ENCODE measurements at places on chromosomes 5 and 9.

DNA sequence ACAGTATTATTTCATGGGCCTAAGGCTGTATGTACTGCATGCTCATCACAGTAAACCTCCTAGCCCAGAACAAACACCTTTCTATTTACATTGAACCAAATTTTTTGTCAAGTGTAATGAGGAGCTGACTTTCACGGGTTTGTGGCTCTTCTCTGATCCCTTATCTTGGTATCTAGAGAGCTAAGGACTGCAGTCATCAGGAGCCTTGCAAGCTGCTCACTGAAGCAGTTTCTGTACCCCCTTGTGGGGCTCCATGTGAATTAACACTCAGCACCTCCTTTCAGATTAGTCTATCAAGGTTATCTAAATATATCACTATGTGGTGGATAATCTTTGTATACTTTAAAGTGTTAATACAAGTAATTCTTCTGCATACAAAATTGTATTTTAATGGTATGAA lies 108.2 kb downstream of the AUH start:
- DNase-seq: no peak

DNA sequence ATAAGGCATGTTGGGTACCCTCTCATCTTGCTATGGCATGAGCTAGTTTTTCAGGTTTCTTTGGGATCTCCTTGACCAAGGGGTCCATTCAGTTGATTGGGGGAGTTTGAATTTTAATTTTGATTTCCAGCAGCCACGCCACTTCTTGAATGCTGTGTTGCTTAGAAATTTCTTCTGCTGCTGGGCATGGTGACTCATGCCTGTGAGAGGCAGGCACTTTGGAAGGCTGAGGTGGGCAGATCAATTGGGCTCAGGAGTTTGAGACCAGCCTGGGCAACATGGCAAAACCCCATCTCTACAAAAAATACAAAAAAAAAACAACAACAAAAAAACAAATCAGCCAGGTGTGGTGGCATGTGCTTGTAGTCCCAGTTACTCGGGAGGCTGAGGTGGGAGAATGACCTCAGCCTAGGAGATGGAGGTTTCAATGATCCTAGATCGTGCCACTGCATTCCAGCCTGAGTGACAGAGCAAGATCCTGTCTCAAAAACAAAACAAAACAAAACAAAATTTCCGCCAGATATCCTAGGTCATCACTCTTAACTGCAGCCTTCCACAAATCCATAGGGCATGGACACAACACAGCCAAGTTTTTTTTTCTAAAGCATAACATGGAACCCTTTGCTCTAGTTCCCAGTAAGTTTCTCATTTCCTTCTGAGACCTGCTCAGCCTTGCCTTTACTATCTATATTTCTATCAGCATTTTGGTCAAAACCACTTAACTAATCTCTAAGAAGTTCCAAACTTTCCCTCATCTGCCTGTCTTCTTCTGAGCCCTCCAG lies 17.7 kb downstream of the TMC1 start:
- DNase-seq: no peak

DNA sequence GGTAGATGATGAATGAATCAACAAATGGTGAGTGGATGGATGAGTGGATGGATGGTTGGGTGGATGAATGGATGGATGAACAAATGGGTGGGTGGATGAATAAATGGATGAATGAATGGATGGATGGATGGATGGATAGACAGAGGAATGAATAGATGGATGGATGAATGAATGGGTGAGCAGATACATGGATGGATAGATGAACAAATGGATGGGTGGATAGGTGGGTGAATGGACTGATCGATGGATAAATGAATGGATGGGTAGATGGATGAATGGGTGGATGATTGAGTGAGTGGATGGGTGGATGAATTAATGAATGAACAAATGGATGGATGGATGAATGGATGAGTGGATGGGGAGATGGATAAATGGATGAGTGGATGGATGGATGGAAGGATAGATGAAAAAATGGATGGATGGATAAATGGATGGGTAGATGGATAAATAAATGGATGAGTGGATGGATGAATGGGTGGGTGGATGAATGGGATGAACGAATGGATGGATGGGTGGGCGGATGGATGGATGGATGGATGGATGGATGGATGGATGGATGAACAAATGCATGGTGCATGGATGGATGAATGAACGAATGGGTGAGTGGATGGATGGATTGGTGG lies 85.7 kb downstream of the PHF2 start:
- DNase-seq: no peak

DNA sequence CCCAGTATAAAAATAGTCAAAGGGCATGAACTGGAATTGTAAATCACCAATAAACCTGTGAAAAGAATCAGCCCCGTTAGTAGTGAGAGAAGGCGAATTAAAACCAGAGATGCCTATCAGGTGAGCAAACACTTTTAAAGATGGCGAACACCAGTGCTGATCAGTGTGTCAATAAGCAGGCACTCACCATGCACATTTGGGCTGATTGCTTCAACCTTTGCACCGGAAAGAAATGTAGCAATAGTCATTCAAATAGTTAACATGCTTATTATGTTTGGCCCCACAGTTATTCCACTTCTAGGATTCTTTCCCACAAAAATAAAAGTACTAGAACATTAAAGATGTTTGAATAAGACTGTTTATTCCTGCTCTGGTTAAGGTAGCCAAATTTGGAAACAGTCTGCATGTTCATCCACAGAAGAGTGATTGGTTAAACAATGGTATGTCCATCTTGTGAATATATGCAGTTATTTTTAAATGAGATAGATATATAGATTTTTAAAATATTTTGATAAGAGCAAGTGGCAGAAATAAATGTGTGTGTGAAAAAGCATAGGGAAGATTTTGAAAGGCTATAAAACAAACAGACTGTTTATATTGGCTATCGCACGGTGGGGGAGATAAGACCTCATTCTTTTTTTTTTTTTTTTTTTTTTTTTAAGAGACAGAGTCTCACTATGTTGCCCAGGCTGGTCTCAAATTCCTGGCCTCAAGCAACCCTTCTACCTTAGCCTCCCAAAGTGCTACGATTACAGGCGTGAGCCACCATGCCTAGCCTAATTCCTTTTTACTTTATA lies 112.2 kb downstream of the PIP5K1B start:
- DNase-seq: no peak

GRCh38 chr9:133682818-133683585 lies 46.8 kb downstream of the DBH start:
- no peak for DNase-seq

GRCh38 chr5:59547731-59548130 lies 345.8 kb downstream of the PDE4D start:
- no peak for DNase-seq

DNA sequence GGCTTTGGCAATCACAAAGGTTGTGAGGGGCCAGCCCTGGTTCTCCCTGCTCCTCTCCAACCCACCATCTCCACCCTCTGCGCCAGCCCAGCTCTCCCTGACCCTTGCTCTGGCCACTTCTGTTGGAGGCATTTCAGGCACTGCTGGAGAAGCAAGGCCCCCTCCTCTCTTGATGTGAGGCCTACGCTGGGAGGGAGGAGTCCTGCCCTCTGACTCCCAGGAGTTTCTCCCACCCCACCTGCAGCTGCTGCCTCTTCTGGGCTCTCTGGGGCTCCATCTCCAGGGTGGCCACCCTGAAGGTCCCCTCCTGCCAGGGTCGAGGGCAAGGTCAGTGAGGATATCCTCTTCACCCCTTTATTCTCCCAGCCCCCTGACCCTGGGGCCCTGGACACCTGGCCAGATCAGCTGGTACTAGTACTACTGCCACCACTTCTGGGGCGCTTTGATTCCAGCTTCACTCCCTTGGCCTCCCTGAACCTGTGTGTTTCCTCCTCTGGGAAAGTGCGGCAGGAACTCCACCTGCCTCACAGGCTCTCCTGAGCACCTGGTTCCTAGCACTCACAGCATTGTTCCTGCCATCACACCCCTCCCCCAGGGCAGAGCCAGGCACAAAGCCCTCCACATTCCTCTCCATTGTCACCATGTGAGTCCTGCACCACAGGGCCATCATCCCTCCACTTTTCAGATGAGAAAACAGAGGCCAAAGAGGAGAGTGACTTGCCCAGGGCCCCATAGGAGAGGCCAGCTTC lies 23.8 kb upstream of the TDRD7 start:
- no peak for DNase-seq

DNA sequence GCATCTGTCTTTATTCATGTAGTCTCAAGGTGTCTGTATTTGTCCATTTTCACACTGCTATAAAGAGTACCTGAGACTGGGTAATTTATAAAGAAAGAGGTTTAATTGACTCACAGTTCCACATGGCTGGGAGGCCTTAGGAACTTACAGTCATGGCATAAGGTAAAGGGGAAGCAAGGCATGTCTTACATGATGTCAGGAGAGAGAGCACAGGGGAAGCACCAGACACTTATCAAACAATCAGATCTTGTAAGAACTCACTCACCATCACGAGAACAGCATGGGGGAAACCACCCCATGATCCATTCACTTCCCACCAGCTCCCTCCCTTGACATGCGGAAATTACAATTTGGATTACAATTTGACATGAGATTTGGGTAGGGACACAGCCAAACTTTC lies 44.2 kb downstream of the NLN start:
- DNase-seq: no peak

DNA sequence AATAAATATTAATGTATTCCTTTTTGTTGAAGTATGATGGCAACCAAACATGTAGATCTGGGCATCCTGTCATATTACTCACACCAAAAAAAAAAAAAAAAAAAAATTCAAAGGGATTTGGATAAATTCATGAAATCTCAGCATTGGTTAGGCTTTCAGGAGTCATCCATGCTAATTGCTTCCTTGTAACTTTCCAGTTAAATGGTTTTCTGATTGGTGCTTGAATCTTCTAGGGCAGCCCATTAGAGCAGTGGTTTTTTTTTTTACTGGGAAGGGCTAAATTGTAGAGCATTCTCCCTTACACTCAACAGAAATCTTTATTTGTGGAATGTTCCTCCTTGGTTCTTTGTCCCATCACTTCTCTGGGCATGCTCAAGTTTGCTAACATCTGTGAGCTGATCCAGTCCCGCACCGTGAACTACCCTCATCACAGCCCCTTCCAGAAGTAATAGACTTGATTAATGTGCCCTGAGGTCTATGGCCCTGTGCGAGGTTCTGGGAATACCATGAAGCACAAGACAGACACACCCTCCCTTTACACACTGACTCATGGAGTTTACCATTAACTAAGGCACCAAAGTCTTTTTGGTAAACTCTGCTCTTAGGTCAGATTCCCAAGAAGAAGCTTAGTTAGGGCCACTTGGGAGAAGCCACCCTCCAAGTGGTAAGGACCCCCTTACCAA lies 56.0 kb downstream of the RGS3 start:
- DNase-seq: no peak

- DNase-seq: no peak
Measured at GRCh38 chr9:129946246-129946995, 96.6 kb downstream of the FNBP1 start.

DNA sequence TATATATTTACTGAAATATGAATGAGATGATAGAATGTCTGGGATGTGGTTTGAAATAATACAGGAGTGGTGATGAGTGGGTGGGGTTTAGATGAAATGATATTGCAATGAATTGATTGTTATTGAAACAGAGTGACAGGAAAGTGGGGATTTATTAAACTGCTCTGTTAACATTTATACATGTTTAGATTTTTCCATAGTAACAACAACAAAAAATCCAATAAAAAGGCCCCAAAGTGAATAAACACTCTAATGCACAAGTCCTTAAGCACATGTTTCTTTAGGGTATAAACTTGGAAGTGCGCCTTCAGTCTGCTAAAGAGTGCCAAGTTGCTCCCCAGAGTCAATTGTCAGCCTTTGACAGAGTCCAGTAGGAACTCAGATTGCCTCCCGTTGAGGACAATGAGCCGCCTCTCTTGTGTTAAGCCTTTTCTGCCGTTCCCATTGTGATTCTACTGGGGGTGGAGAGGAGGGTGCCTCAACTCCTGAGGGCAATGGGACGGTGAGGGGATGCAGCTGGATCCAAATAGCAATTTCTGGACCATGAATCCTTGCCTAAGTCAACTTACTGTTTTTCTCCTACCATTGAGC lies 112.3 kb downstream of the SLC28A3 start:
- no peak for DNase-seq

GRCh38 chr9:82720515-82720914 lies 342.4 kb downstream of the RASEF start:
- DNase-seq: no peak

DNA sequence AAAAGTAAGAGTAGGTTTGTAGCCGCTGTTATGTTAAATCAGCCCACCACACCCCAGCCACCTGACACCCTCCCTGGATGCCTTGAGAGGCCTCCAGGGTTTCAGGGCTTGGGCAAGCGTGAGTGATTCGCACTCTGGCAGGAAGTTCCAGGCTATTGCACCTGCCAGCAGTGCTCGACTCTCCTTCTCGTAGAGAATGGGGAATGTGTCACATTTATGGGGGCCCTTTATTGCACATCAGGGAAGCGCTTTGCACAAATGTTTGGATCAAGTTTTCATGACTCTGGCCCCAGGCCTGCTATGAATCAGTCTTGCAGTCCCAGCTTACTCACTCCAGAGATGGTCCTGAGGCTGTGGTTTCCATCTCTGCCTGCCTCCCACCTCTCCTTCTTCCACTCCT lies 66.1 kb upstream of the ADRA1B start:
- DNase-seq: peak; percentile 34

- DNase-seq: no peak
Measured at GRCh38 chr9:130334915-130335314, 69.4 kb downstream of the HMCN2 start.

DNA sequence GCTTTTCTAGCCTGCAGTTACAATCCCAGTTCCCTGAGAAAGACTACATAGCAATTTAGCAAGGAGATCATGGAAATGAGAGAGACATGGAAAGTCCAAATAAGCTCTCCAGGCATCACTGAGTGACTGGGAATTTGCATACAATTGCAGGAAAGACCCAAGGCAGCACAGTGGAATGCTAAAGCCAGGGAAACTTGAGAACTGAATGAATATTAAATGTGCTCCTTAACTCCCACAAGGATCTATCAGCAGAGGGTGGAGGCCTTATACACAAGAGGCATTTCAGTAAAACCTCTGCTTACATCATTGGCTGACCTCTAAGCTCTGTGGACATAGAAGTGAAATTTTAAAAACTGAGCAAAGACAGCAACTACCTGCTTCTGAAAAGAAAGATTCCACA lies 355.6 kb upstream of the DAB2 start:
- DNase-seq: no peak

DNA sequence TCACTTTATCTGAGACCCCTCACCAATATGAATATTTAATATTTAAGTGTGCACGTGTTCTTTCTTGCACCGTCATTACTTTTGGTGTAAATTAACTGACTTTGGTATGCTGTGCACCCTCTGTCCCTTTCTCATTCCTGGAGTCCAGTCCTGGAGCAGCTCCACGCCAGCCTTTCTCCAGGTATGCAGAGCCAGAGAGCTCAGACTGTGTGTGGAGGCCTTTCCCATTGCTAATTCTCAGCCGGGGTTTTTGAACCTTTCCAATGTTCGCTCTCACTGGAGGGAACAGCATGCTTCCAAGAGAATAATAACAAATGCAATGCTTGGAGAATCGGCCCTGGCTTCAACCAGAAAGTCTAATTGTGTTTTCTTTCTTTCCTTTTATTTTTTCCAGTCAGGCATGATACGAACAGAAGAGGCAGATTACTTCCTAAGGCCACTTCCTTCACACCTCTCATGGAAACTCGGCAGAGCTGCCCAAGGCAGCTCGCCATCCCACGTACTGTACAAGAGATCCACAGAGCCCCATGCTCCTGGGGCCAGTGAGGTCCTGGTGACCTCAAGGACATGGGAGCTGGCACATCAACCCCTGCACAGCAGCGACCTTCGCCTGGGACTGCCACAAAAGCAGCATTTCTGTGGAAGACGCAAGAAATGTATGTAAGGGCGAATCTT lies 41.7 kb downstream of the ADAMTS16 start:
- no peak for DNase-seq

- DNase-seq: no peak
Measured at GRCh38 chr9:105880517-105880916, 186.2 kb downstream of the TMEM38B start.

- no peak for DNase-seq
Measured at GRCh38 chr5:151086905-151087360, 6.1 kb upstream of the TNIP1 start.
